GM04503 (cell line): ENCODE measurements at places on chromosomes 3 and 15.
A peak's percentile ranks its signal among the peaks of the same experiment; 100 is the strongest.

GRCh38 chr15:69468241-69469121 lies 15.9 kb downstream of the RPLP1 start:
- no peak for DNase-seq

DNA sequence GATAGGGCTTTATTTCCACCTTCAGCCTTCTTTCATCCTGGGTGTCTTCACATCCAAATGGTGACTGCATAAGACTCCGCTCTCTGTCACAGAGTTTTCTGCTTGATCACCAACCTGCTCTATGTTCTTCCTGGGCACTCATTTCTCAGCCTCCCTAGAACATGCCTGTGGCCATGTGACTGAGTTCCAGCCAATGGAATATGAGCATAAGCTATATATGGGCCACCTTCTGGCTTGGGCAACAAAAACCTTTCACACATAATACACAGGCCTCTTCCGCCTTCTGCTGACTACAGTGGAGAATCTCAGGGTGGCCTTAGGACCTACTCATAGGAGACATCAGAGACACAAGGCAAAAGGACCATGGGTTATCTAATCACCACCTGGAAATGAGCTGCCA lies 51.2 kb upstream of the MED12L start:
- no peak for DNase-seq

GRCh38 chr15:38130205-38130567 lies 122.5 kb upstream of the SPRED1 start:
- DNase-seq, result no peak

GRCh38 chr3:182637350-182638110 lies 155.8 kb upstream of the ATP11B start:
- DNase-seq, result no peak

- peak; percentile 94 for DNase-seq
Observed at GRCh38 chr15:48440084-48440483, 108.9 kb downstream of the DUT start.

DNA sequence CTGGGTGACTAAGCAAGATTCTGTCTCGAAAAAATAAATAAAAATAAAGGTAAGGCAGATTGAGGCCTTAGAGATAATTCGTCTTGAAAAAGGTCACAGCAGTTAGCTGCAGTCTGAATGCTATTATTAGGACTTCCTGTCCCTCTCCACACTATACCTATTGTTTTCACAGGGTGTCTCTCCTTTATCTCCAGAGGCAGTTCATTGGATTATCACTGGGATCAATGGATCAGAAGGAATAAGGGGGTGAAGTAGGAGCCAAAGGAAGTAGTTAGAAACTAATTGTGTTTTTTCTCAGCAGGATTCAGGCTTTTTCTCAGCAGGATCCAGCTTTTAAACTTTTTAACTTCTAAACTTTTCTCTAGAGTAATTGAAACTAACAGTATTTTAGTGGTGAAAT lies 326.9 kb downstream of the IL5RA start:
- no peak for DNase-seq
